Suppressor macrophage treated with lipopolysaccharide for 1 hour (primary cell): ENCODE measurements at places on chromosomes 7 and 10.
A peak's percentile ranks its signal among the peaks of the same experiment; 100 is the strongest.

DNA sequence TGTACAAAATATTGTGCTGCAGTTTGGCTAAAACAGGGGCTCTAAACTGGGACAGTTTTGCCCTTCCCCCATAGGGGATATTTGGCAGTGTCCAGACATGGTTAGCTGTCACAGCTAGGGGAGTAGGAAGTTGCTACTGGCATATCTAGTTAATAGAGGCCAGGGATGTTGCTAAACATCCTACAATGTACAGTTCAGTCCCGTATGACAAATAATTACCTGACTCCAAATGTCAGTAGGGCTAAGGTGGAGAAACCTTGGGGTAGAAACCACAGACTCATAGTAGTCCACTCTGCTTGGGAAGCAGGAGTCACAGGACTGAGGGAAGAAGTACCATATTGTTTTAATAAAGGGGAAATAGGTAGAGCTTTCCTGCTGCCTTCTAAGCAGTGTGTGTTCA lies 39.8 kb downstream of the WBP1L start:
- DNase-seq: peak; percentile 38

GRCh38 chr10:56522166-56522565 lies 161.1 kb upstream of the ZWINT start:
- no peak for DNase-seq

DNA sequence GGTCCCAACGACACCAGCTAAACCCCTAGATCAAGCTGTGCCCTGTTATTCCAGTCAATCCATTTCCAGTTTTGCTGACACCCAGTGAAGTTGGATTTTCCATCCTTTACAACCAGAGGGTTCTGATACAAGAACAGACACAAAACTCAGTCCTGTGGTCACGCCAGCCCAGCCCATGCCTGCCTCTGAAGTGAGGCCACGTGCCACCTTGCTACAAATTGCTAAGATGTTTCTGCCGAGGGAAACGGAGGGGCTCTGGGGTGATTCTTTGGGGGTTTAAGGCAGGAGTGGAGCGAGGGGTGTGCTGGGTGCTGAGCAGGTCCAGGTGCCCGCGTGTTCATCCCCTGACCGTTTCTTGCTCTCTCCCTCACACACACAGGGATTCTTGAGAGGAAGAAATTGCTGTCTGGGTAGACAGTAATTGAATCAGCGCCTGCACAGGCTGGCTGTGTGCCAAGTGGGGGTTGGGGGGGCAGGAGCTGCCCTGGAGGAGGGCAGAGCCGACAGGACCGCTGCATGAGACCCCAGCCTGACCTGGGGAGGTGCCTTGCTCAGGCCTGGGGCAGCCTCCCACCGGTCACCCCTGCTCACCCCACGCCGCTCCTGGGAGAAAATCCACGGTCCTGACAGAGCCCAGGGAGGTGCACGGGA lies 38.1 kb downstream of the ADAP1 start:
- DNase-seq: no peak

DNA sequence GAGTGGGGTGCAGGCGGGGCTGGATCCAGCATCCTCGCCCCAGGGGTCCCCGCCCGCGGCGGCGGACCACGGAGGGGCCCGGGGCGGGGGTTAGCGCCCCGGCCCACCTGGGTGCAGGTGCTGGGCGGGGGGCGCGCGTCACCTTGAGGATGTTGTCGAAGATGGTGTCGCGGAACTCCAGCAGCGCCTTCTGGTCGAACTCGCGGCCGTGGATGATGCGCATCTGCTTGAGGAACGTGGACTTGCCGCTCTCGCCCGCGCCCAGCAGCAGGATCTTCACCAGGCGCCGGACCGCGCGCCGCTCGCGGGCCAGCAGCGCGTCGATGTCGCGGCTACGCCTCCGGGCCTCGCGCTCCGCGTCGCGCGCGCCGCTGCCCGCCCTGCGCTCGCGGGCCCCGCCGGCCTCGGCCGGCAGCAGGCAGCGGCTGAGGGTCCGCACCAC lies 376 bp downstream of the GNA12 start:
- peak; percentile 54 for DNase-seq

DNA sequence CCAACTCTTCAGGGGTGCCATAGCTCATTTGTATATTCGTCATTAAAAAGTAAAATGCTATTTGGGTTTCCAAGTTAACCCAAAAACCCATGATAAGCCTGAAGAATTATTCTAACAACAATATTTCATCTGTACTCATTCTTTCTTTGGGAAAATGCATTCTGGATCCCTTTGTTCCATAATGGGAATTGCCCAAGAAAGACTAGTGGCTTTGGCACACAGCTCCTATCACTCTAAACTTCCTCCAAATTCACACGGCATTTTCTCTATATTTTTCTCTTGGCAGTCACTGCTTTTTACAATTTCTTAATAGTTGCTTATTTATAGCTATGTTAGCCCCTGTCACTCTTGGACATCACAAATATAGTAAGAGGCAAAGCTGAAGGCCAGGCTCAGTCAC lies 29.1 kb downstream of the CHCHD3 start:
- DNase-seq: no peak

DNA sequence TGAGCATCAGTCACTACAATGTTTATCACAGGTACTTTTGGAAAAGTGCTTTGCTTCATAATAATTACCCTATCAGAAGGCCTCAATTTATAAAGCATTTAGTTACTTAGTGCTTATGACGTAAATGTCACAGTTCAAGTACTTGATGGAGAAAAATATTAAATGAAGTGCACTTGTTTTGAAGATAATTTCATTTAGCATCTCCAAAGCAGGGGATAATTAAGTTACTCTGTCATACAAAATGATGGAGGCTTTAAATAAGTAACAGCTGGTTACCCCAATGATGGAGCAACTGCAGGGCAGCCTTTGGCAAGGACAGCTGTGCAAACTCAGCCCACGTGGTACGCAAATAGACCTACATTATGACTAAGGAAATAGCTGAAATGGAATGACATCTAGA lies 768.8 kb downstream of the GRM8 start:
- no peak for DNase-seq

DNA sequence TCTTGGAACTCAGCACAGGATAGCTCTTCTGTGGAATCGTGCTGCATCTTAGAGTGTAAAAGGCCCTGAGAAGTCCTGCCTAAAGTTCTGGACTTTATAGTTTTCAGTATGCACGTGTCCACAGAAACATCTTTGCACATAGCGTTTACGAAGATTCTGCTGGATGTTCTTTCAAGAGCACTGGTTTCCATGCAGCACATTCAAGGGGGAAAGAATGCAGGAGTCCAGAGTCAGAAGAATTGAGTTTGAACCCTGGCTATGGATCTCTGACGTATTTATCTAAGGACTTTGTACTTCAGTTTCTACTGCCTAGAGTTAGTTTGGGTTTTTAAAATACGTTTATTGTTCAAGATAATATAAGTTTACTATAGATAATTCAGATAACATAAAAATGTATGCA lies 282.8 kb upstream of the ZMIZ1 start:
- DNase-seq: no peak

- no peak for DNase-seq
Observed at GRCh38 chr7:130951303-130951975, 217.4 kb upstream of the KLF14 start.

DNA sequence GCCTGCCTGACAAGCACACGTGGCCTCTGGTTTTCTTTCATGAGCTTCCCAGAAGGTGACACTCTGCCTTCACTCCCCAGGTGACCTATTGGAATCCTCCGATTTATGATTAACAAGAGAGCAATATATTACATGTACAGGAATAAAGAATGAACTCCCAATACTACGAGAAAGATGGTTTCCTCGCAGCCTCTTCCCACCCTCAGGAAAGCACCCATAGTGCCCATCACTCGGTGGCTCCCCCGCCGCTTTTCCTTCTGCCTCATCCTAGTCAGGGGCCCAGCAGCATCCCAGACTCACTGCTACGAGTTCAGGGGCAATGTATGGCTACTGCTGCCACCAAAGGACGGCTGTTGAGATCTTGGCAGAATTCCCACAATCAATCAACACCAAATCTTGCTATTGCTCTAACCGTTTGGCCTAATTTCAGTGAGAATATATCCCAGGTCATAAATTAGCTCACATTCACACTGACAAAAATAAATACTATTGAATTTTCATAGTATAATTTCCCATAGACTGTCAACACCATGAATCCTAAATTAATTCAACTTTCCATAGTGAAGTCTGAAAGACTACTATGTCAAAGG lies 196.3 kb downstream of the TNS3 start:
- no peak for DNase-seq

DNA sequence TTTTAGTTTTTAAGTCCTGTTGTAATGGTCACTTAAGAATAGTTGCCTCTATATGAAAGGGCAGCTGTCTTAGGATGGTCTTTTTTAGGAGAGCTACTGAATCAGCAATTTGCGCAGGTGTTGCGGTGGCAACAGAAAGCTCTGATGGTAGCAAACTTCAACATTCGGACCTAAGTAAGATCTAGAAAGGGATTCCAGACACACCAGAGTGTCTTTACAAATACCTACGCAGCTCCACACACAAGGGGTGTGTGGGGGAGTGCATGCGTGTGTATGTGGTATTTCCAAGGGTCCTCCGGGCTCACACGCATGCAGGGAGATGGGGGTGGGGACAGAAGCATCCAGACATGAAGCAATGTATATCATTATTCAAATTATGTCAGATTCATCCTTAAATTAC lies 438.6 kb upstream of the MGMT start:
- DNase-seq: no peak

DNA sequence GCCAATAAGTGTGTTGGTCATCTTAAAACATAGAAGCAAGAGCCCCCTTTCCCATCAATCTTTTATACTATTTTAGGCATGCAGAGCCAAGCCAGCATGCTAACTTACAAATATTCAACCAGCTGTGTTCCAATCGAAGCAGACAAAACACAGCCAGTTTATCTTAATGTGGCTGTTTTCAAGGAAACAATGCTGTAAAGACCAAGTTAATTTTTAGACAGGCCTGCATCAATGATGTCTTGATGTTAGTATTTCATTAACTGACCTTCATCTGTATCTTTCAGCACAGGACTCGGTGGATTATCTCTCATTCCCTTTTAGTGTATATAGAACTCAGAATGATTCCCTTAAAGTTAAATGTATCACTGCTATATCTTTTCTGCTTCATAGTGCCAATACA lies 262.0 kb upstream of the ZWINT start:
- DNase-seq: no peak

GRCh38 chr7:84603545-84603944 lies 409.0 kb upstream of the SEMA3A start:
- DNase-seq: no peak

GRCh38 chr10:132829403-132829802 lies 43.5 kb upstream of the NKX6-2 start:
- DNase-seq: no peak
